ENCODE measurements at places on chromosomes 2 and 18. TPM values are rescaled to one million over a fixed set of nuclear protein-coding genes. Genes with fewer than 3 reads are reported as not detected.

The EMX1 gene
- total RNA-seq = not detected

The SP5 gene
- not detected for total RNA-seq

DNA sequence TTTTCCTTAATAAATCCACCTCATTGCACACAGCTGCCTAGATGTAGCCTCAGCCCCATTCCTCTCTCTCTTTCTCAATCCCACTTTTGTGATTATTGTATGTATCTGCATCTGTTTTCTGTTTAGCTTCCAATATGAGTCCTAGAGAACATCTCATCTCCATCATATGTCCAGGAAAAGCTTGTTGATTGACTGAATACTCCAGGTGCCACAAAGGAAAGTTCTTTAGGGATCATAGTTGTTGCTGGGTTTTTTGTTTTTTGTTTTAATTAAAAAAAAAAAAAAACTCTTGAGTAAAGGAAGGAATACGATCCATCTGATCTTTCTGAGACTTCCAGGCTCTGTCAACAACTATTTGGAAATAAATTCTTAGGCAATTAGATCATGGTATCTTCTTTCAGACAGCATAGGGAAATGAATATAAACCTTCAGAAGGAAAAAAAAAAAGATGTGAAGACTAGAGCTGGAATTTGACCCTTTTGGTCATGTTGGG is 42.5 kb downstream of the KIAA2012 start:
- DNase-seq = peak; percentile 79
- H3K4me3 ChIP-seq = no peak overlapping the region
- no peaks in the 10 kb centered on the region for H3K36me3 ChIP-seq
- H3K27ac ChIP-seq = peak overlapping the region; percentile 6

- no peaks in the 10 kb centered on the region for H3K27me3 ChIP-seq
- H3K36me3 ChIP-seq = no peaks in the 10 kb centered on the region
- no peaks in the 10 kb centered on the region for H3K4me1 ChIP-seq
- no peak overlapping the region for H3K27ac ChIP-seq
- no peak for DNase-seq
- no peak overlapping the region for H3K4me3 ChIP-seq
These were observed 254.9 kb upstream of the RAB12 start for GRCh38 chr18:8354304-8354703.

DNA sequence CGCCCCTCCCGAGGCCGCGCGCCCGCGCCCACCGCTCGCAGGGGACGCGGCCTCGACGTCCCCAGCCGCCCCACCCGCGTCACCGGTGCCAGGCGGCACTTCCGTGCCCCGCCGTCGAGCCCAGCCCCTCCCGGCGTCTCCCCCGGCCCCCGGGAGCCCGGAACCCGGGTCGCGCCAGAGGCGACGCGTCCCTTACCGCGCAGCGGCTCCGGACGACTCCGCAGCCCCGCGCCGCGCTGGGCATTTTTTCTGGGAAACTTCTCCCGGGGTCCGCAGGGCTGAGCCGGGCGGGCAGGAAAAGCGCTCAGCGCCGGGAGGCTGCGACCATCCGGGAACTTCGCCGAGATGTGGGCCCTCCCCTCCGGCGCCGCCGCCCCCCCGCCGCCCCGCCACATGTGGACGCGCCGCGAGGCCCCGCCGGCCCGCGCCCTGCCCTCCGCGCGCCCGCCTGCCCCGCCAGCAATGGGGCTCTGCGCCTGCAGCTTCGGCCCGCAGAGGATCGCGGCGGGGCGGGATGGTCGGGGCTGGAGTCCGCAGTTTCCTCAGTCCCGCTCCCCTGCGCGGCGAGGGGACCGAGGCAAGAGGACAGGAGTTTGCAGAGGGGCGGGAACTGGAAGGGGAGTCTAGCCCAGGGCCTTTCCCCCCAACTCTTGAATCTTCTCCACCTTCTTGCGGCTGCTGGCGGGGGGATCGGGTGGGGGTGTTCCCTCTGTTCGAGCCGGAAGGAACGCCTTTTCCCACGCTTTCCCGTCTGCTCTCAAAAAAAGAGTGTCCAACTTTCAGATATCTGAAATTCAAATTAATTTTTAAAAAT is 81.5 kb downstream of the CHRNA1 start:
- DNase-seq = peak; percentile 60
- H3K4me3 ChIP-seq = peak overlapping the region; percentile 74
- no peaks in the 10 kb centered on the region for H3K27me3 ChIP-seq
